Astrocyte (in vitro differentiated cells and primary cell): ENCODE measurements at places on chromosomes 12 and 14.

DNA sequence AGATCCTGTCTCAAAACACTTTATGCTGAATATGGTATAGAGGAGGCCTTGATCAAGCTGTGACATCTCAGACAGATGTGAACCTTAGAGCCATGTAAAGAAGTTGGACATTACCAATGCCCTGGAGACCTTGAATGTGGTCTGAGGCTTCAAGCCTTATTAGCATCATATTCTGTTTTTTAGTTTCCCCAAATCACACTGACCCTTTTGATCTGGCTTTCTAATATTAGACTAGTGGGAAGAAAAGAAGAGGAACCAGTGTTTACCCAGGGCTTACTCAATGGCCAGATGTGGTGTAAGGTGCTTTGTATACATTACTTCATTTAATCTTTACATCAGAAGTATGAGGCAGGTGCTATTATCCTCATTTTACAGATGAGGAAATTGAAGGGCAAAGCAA, 10.6 kb upstream of the TBPL2 start:
- no peaks in the 10 kb centered on the region for H3K36me3 ChIP-seq
- DNase-seq, result no peak
- no peaks in the 10 kb centered on the region for H3K27me3 ChIP-seq
- no peak overlapping the region for H3K27ac ChIP-seq
- no peak overlapping the region for H3K4me3 ChIP-seq

DNA sequence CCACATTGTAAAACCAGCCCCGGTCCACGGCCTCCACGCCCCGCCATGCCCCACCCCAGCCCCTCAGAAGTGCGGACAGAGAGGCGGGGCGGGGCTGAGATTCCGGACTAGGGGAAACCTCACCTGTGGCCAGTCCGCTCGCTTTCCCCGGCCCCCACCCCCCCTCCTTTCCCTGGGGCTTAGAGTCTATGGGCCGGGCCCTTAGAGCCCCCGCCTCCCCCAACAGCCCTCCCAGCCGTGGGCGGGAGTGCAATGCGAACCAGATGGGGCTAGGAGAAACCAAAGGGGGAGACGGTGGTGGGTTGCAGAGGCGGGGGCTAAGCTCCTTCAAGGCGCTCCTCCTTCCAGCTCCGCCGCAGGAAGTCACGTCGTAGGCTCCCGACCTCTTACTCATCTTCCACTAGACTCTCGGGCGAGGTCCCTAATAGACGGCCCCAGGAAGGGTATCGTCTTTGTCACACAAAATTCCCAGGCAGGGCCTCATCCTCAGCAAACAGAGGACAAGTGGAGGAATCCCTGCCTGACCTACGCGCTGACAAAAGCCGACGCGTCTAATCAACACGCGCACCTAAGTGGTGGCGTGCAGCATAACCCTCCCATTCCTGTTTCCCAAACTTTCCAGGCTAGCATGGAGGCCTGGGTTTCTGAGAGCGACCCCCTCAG, 1.1 kb upstream of the NAB2 start:
- peak overlapping the region; percentile 98 for H3K27ac ChIP-seq
- peak; percentile 94 for DNase-seq
- H3K4me3 ChIP-seq, result peak overlapping the region; percentile 60
- H3K36me3 ChIP-seq, result peaks cover 11% of the 10 kb centered on the region
- peaks cover 43% of the 10 kb centered on the region for H3K4me1 ChIP-seq

- H3K4me1 ChIP-seq, result no peaks in the 10 kb centered on the region
- no peaks in the 10 kb centered on the region for H3K36me3 ChIP-seq
- no peak overlapping the region for H3K27ac ChIP-seq
- no peaks in the 10 kb centered on the region for H3K27me3 ChIP-seq
- no peak overlapping the region for H3K4me3 ChIP-seq
- no peak for DNase-seq
Observed at GRCh38 chr12:45775465-45775864, 46.0 kb downstream of the ARID2 start.

GRCh38 chr12:122523846-122524718, 2.7 kb downstream of the RSRC2 start:
- H3K4me3 ChIP-seq, result peak overlapping the region; percentile 68
- peak overlapping the region; percentile 6 for H3K27ac ChIP-seq
- no peaks in the 10 kb centered on the region for H3K27me3 ChIP-seq
- peaks cover 34% of the 10 kb centered on the region for H3K36me3 ChIP-seq
- peaks cover 9% of the 10 kb centered on the region for H3K4me1 ChIP-seq

DNA sequence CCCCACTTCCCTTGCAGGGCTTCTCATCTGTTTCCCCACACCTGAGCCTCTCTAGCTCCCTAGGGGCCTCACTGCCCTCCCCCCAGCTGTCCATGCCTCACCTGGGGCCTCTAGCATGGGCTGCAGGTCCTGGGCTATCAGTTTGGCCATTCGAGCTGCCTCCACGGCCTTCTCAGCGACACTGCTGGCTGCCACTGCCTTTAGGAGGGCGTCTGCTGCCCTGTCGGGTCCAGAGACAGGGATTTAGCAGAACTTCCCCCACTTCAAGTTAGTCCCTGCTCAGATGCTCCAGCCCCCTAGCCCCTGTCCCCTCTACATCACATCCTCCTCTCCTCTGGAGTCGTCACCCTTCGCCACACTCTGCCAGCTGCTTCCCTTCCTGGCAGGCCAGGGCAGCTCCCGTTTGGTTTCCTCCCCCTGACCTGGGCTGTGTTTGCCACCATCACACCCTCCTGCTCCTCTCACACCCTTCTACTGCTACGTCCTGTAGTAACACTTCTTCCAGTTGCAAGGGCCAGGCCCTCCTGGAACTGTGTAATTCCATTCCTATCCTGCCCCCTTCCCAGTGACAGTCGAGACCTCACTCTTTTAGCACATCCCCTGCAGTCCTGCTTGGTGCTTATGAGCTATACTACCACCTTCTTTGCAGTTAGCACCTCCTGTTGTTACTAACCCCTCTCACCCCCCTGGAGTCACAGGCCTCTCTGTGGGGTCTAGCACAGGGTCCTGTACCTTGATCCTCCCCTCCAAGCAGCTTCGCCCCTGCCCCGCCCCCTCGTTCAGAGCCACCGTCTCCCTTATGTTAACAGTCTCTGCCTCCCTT, 4.3 kb upstream of the AP1G2 start:
- H3K27me3 ChIP-seq, result peaks cover 30% of the 10 kb centered on the region
- DNase-seq, result no peak
- no peak overlapping the region for H3K4me3 ChIP-seq
- H3K4me1 ChIP-seq, result peaks cover 6% of the 10 kb centered on the region
- no peak overlapping the region for H3K27ac ChIP-seq

DNA sequence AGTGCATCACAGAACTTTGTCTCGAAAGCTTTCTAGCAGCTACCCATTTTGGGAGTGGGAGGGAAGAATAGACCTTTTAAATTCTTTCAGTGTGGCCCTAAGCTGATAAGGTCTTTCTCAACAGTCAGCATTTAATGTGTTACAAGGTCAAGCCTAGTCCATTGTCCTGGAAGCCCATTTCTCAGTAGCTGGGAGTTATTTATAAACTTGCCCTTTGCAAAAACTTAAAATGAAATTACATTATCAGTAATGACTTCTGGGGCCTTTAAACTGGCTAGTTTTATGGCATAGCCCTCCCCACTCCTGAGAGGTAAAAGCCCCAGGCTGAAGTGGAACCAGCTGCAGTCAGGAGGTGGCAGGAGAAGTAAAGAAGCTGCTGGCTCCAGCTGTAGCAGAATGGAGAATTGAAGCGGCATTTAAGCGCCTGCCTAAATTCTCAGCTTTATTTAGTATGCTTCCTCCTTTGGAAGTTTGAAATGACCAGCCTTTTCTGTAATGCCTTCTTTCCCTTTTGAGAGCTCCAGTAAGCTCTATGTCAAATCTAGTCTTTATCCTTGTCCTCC, 12.4 kb downstream of the COPZ1 start:
- peaks cover 10% of the 10 kb centered on the region for H3K4me1 ChIP-seq
- no peak overlapping the region for H3K4me3 ChIP-seq
- no peaks in the 10 kb centered on the region for H3K27me3 ChIP-seq
- DNase-seq, result no peak
- no peak overlapping the region for H3K27ac ChIP-seq

DNA sequence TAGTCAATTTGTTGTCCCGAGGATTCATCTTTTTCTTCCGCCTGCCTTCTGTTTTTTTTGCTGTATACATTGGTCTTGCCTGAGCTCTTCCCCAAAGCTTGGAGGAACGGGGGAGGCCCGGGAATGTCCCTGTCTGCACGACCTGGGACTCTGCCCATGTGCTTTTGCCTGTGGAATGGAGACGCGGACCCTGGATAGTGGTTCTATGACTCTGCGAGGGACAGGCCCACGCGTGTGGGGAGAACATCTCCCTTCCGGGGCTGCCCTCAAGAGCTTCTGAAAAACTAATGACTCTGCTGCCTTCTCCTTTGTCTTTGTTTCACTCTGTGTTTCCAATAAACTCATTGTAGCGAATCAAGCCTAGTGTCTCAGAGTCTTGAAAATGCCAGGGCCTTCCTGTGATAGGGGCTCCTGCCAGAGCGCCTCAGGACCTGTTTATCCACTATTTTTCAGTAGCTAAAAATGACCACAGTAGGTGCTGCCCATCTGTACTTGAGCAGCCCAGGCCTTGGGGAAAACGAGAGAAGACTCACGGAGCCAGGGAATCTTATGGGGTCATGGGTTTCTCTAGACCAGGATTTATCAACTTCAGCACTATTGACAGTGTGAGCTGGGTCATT, 12.3 kb downstream of the KRT83 start:
- H3K4me1 ChIP-seq, result peaks cover 8% of the 10 kb centered on the region
- no peak overlapping the region for H3K27ac ChIP-seq
- no peak for DNase-seq
- peaks cover 37% of the 10 kb centered on the region for H3K27me3 ChIP-seq

DNA sequence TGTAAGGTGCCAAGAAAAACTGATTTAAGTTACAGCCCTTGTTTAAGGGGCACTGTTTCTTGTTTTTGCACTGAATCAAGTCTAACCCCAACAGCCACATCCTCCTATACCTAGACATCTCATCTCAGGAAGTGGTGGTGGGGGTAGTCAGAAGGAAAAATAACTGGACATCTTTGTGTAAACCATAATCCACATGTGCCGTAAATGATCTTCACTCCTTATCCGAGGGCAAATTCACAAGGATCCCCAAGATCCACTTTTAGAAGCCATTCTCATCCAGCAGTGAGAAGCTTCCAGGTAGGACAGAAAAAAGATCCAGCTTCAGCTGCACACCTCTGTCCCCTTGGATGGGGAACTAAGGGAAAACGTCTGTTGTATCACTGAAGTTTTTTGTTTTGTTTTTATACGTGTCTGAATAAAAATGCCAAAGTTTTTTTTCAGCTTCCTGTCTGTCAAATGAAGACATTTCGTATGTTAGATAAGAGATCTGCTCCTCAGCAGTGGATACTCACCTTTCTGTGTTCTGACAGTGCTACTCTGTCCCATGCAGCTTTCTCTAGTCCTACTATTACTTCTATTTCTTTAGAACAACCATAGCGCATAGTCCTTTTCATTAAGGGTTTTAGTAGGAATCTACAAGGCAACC, 1.2 kb upstream of the PA2G4 start:
- DNase-seq, result no peak
- H3K4me3 ChIP-seq, result peak overlapping the region; percentile 90
- no peaks in the 10 kb centered on the region for H3K27me3 ChIP-seq

GRCh38 chr14:97282210-97283004, 485.2 kb downstream of the VRK1 start:
- H3K27ac ChIP-seq, result no peak overlapping the region
- no peak for DNase-seq
- H3K4me1 ChIP-seq, result peaks cover 11% of the 10 kb centered on the region
- H3K27me3 ChIP-seq, result no peaks in the 10 kb centered on the region
- no peak overlapping the region for H3K4me3 ChIP-seq
- no peaks in the 10 kb centered on the region for H3K36me3 ChIP-seq

DNA sequence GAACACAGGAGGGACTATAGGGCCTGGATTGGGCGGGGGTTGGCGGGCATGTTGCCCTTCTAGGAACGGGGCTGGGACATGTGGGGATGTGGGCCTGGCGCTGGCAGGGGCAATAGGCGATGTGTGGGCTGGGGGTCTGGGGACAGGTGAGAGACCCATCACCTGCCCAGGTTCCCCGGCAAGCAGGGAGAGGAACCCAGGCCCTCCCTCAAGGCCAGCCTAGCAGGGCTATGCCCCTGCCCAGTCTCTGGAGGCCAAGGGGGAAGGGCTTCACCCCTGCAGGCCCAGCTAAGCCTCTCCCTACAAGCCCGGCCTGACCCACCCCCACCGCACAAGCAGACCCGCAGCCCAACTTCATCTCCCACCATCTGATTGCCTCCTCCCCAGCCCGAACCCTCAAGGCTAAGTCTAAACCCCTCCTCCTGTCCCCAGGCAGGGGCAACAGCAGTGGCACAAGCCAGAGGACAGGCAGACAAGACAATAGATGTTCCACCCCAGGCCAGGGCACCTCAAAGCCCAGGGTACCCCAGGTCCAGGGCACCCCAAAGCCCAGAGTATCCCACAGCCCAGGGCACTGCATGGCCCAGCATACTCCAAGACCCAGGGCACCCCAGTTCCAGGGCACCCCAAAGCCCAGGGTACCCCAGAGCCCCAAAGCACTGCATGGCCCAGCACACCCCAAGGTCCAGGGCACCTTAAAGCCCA, 6.5 kb downstream of the JAG2 start:
- H3K36me3 ChIP-seq, result no peaks in the 10 kb centered on the region
- H3K4me1 ChIP-seq, result no peaks in the 10 kb centered on the region
- no peak overlapping the region for H3K27ac ChIP-seq
- DNase-seq, result no peak
- H3K27me3 ChIP-seq, result peaks cover 9% of the 10 kb centered on the region

DNA sequence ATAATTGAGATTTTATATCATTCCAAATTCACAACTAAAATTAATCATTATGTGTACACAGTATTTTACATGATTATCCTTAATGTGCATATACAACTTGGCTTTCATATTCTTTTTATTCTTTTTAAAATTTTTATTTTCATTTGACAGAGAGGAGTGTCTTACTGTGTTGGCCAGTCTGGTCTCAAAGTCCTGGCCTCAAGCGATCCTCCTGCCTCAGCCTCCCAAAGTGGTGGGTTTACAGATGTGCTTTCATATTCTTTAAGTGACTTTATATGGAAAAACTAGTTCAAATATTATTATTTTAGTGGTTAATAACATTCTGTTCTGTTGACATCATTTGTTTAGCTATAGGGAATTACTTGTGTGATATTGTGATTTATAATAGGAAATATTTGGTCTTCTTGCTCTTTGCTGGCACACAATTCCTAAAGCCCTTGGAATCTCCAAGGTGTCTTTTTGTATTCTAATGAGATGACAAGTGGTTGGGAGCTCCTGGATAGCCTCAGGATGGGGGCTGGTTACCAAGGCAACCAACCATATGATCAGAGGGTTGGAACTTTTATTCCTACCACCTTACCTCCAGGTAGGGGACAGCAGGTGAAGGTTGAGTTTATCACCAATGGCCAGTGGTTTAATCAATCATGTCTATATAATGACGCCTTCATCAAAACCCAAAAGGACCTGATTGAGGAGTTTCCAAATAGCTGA, 16.0 kb upstream of the ZNF410 start:
- H3K27me3 ChIP-seq, result no peaks in the 10 kb centered on the region
- no peaks in the 10 kb centered on the region for H3K4me1 ChIP-seq
- no peak overlapping the region for H3K27ac ChIP-seq
- no peaks in the 10 kb centered on the region for H3K36me3 ChIP-seq
- H3K4me3 ChIP-seq, result no peak overlapping the region

GRCh38 chr12:20629414-20630156, 65.5 kb upstream of the SLCO1C1 start:
- H3K27ac ChIP-seq, result no peak overlapping the region
- peaks cover 4% of the 10 kb centered on the region for H3K4me1 ChIP-seq
- no peaks in the 10 kb centered on the region for H3K27me3 ChIP-seq
- no peaks in the 10 kb centered on the region for H3K36me3 ChIP-seq

- H3K4me3 ChIP-seq, result no peak overlapping the region
- peaks cover 2% of the 10 kb centered on the region for H3K4me1 ChIP-seq
- no peaks in the 10 kb centered on the region for H3K36me3 ChIP-seq
- no peaks in the 10 kb centered on the region for H3K27me3 ChIP-seq
Observed at GRCh38 chr14:70935135-70935534, 27.9 kb downstream of the PCNX1 start.

GRCh38 chr14:53103636-53104340, 49.3 kb downstream of the DDHD1 start:
- no peak for DNase-seq
- H3K27me3 ChIP-seq, result no peaks in the 10 kb centered on the region
- H3K27ac ChIP-seq, result no peak overlapping the region
- no peaks in the 10 kb centered on the region for H3K4me1 ChIP-seq
